CD8-positive, alpha-beta memory T cell (primary cell): ENCODE measurements at places on chromosomes 12 and 14. TPM values are rescaled to one million over a fixed set of nuclear protein-coding genes. Genes with fewer than 3 reads are reported as not detected.

DNA sequence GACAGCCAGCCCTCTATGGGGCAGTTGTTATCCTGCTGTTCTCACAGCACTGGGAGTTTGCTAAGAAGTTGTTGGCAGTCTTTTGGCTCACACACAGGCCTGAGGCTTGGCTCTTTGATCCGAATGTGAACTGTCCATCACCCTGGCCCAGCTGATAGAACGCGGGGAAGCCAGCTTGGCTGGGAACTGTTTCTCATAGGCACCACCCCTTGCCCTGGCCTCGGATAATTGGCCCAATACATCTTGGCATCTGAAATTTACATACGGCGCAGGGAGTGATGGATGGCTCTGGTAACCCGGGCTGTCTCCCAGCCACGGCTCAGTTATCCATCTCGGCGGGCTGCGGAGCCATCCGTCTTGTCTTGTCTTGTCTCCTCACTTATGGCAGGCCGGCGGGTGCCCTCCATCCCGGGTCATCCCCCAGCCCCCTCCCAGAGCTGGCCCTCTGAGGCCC is 164.1 kb downstream of the PHETA1 start:
- H3K27me3 ChIP-seq: no peaks in the 10 kb centered on the region
- H3K27ac ChIP-seq: no peak overlapping the region
- no peak for DNase-seq
- H3K36me3 ChIP-seq: no peaks in the 10 kb centered on the region
- no peak overlapping the region for H3K4me3 ChIP-seq
- H3K4me1 ChIP-seq: no peaks in the 10 kb centered on the region

DNA sequence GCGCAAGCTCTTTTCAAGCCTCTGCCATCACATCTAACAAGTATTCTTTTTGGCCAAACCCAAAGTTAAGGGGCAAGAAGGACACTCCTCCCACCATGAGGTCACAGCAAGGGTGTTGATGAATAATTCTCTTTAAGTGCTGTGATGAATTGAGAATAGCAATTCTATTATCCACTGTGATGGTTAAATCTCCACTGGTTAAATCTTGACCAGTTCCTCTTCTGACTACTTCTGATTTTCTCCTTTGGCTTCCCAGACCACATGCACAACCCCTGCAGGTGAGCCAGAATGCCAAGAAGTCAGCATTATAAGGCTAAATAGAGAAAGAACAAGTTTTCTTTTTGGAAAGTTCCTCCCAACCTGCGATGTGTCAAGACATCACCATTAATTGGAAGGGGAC is 90.6 kb upstream of the BCL2L14 start:
- H3K4me1 ChIP-seq: peaks cover 32% of the 10 kb centered on the region
- DNase-seq: no peak
- no peaks in the 10 kb centered on the region for H3K27me3 ChIP-seq
- no peak overlapping the region for H3K27ac ChIP-seq

DNA sequence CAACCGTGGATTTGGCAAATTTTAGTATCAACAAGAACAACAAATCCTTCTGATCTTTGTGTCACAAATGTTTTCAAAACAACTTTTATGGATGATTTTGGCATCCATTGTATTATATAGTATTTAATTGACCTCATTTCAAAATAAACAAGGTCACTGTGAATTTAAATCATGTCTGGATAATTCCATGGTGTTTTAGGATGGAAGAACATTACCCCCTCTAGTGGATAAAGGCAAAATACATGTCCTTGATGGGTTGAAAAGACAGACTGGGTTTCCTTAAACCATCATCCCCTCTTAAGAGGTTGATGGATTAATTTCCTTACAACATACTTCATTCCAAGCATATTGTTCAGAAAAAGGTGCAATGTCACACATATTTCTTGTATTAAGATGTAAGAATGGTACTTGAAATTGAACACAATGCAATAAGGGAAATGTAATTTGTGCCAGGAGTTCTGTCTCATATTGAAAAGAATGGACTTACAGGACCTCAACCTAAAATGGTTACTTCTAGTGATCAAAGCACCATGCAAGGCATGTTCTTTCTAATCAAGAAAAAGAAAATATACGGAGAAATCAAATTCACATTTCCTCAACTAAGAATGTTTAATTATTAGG is 352.0 kb downstream of the BCAT1 start:
- no peaks in the 10 kb centered on the region for H3K27me3 ChIP-seq
- no peak overlapping the region for H3K27ac ChIP-seq
- no peak overlapping the region for H3K4me3 ChIP-seq

- H3K27me3 ChIP-seq: no peaks in the 10 kb centered on the region
- no peaks in the 10 kb centered on the region for H3K4me1 ChIP-seq
- no peaks in the 10 kb centered on the region for H3K36me3 ChIP-seq
- DNase-seq: no peak
- H3K4me3 ChIP-seq: no peak overlapping the region
Measured at GRCh38 chr12:45560689-45561088, 168.8 kb upstream of the ARID2 start.

DNA sequence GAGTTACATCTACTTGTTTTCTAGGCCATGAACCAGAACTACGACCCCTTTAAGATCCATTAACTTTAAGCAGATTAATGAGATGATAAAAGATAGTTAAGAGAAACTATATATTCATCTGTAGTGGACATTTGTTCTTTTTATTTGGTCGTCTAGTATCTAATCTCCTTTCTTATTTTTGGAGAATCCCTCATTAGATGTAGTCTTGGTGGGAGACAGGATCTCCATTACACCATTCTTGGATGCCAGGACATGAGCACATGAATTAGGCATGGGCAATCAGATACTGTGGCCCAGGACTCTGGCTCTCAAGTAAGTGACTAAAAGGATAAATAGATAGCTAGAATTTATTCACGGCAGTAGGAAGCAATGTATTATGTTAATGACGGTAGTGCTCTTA is 245.0 kb downstream of the ATP23 start:
- H3K27ac ChIP-seq: no peak overlapping the region
- H3K27me3 ChIP-seq: no peaks in the 10 kb centered on the region
- no peaks in the 10 kb centered on the region for H3K36me3 ChIP-seq
- no peak for DNase-seq
- H3K4me1 ChIP-seq: no peaks in the 10 kb centered on the region

- peaks cover 24% of the 10 kb centered on the region for H3K27me3 ChIP-seq
- no peaks in the 10 kb centered on the region for H3K36me3 ChIP-seq
- H3K27ac ChIP-seq: no peak overlapping the region
- no peak overlapping the region for H3K4me3 ChIP-seq
- no peaks in the 10 kb centered on the region for H3K4me1 ChIP-seq
Measured at GRCh38 chr12:54136844-54137580, 51.8 kb downstream of the SMUG1 start.

GRCh38 chr12:57435293-57435692 is 709 bp downstream of the INHBC start:
- H3K27ac ChIP-seq: no peak overlapping the region
- peaks cover 7% of the 10 kb centered on the region for H3K4me1 ChIP-seq
- H3K27me3 ChIP-seq: no peaks in the 10 kb centered on the region

- no peaks in the 10 kb centered on the region for H3K27me3 ChIP-seq
- no peak overlapping the region for H3K27ac ChIP-seq
- H3K36me3 ChIP-seq: peaks cover 3% of the 10 kb centered on the region
- DNase-seq: no peak
Measured at GRCh38 chr12:65188179-65188701, 18.9 kb downstream of the LEMD3 start.

DNA sequence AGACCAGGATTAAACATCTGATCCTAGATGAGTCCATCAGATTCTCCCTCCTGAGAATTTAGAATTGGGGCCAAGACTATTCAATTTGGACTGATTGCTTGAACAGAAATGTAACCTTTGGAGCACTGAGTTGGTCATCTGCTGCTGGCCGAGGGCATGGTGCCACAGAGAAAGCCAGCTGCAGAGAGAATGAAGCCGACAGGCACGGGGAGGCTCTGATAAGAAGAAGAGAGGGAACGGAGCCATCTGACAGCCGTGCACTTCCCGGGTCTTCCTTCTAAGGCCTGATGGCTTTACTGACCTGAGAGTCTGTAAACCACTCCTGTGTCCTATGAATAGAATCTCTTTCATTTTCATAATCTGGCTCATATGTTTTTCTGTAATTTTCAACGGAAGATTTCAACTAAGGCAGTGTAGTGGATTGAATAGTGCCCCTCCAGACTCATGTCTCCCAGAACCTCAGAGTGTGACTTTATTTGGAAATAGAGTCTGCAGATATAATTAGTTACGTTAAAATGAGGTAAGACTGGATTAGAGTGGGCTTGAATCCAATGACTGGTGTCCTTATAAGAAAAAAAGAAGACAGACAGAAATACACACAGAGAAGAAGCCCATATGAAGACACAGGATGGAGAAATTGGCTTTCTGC is 39.1 kb upstream of the FRS2 start:
- H3K4me1 ChIP-seq: no peaks in the 10 kb centered on the region
- DNase-seq: no peak
- no peak overlapping the region for H3K27ac ChIP-seq
- H3K27me3 ChIP-seq: no peaks in the 10 kb centered on the region

Gene GLS2
- total RNA-seq: 2.5 TPM

Gene ITGB7
- total RNA-seq: 339 TPM

Gene BAG5
- total RNA-seq: 38.1 TPM

Gene PZP
- total RNA-seq: not detected

Gene TBPL2
- not detected for total RNA-seq
